NCI-H187 (cell line): ENCODE measurements at places on chromosomes 1 and 21.

DNA sequence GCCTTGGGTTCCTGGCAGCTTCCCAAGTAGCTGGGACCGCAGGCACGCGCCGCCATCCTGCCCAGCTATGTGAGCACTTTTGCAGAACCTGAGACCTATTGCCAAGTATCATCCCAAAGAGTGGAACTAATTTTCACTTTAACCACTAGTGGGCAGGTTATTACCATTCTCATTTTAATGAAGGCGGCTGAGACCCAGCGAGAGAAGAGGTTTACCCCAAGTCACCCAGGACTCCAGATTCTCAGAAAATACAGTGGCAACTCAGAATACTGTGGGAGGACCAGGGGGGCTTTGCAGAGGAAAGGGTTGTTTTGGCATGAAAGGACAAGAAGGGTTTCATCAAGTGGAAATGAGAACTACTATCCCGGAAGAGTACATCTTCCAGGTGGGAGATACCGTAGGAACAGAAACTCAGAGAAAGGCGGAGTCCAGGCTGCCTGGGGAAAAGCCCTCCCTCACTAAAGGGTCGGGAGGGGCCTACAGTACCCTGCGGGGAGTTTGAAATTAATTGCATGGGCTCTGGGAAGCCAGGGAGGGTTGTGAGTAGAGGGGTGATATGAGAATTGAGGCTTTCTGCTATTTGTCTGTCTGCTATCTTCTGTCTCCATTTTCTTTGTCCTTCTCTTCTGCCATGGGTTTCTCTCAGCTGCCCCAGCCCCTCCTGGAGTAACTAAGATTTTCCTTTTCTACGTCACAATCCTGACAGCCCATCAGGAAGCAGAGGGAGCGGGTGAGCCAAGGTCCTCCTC is 7.2 kb upstream of the SEMA4A start:
- DNase-seq, result peak; percentile 82

DNA sequence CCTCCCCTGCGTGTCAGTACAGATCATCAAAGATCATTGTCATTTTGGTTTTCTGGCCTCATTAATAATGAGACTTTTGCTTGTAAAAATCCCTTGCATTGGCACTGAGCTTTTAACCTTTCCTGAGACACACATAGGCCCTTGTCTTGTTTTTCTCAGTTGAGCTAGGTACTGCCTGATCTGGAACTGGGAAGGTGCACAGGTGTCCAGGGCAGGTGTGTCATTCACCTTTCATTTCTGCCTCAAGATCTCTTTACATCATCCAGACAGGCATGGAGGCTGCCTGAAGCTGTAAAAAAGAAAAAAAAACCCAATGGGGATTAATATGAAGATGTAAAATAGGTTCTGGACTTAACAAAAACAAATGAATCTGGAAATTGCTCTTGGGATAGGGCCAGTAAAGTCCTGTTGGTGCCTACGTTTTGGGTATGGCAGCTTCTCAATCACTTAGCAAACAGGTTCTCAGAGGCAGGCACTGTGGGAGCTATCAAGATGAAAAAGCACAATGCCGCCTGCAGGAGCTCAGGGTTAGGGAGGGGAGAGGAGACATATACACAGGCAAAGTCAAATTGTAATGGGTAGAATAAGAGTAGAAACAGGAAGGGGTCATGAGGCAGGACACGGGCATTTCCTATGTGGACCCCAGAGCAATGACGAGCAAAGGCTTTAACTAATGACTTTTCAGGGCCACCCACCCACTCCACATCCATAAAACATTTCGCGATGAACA is 1.0 kb upstream of the KCNC4 start:
- no peak for DNase-seq

GRCh38 chr1:31010086-31010989 is 55.2 kb downstream of the PUM1 start:
- DNase-seq, result no peak

DNA sequence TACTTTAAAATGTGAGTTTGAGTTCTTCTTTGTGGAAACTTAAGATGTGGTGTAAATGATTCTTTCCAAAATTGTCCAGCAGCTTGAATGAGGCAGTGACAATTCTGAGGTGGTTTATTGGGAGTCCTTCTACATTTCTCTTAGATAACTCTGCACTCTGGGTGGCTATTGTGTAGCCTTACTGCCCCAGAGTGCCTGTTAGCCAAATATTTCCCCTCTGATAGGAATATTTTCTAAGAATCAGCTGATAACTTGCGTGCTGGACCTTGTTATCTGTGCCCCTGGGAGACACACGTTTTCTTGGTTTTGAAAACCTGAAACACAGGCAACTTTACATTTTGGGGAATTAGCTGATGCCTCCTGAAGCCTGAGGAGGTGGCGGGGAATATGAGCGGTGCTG is 91.6 kb downstream of the CD247 start:
- DNase-seq, result no peak

DNA sequence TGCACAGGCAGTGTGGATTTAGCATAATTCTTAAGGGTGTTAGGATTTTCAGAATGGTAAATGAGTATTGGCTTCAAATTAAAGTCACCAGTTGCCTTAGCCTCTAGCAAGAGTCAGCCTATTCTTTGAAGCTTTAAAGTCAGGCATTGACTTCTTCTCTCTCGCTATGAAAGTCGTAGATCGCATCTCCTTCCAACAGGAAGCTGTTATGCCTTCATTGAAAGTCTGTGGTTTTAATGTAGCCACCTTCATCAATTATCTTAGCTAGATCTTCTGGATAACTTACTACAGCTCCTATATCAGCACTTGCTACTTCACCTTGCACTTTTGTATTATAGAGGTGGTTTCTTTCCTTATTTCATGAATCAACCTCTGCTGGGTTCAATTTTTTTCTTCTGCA is 320.2 kb downstream of the PTPRC start:
- DNase-seq, result no peak

GRCh38 chr21:36059823-36060158 is 535 bp downstream of the SETD4 start:
- DNase-seq, result no peak

DNA sequence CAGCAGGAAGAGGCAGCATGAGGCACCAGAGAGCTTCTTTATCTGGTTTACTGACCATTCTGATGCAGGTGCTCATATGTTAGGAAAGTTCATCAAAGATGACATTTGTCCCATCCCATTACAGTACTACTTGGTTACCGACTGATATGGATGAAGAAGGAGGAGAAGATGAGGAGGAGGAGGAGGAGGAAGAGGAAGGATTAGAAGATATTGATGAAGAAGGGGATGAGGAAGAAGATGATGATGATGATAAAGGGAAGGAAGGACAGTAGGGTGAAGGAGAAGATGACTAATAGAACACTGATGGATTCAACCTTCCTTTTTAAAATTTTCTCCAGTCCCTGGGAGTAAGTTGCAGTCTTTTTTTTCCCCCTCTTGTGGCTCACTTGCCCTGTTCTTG is 45.1 kb downstream of the ABL2 start:
- no peak for DNase-seq

DNA sequence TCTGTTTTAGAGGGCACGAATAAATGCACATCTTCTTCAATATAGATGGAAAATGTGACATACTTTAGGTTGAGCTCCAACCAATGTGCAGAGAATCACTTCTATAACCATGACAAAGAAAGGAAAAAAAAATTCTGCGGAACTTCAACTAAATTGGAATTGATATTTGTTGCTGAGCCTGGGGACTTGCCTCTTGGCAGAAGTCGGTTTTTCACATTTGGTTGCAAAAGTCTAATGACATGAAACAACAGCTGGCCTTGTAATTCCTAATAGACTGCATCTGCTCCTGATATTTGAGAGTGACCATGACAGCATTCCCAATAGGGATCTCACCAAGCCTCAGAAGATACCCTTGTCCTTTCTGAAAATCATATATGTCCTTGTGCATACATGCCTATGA is 112.8 kb downstream of the PRRX1 start:
- DNase-seq, result no peak

DNA sequence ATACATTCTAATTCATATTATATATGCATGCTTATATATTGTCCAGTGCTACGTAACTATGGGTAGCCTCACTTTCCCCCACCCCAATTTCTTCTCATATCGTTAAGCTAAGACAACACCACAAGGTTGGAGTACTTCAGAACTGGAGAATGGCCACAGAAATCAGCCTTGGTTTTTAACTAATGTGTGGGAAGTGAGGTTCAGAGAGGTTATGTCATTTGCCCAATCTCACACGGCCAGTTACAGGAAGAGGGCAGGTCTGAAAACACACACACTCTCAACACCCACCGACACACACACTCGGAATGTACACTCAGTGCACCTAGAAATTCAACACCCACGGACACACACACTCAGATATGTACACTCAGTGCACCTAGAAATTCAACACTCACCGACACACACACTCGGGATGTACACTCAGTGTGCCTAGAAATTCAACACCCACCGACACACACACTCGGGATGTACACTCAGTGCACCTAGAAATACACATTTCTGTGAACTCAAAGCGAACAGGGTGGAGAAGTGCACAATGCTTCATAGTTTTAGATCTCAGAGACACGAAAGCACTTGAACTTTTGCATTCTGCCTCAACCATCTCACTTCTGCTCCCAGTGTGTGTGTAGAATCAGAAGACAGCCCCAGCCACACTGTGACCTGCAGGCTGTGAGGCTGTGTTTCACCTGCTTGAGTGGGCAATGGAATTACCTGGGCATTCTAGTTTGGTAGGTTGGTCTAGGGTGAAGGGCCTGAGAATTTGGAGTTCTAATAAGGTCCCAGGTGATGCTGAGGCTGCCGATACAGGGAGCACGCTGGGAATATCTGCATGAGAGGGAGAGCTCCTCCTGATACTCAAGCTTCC is 170.4 kb downstream of the CLIC6 start:
- DNase-seq, result no peak

DNA sequence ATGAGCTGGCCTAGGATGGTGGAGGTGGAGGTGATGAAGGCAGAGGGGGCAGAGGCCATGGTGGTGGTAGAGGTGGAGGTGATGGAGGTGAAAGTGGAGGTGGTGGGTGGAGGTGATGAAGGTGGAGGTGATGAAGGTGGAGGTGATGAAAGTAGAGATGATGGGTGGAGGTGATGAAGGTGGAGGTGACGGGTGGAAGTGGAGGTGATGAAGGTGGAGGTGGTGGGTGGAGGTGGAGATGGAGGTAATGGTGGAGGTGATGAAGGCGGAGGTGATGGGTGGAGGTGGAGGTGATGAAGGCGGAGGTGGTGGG is 19.7 kb upstream of the NPHP4 start:
- DNase-seq, result no peak

DNA sequence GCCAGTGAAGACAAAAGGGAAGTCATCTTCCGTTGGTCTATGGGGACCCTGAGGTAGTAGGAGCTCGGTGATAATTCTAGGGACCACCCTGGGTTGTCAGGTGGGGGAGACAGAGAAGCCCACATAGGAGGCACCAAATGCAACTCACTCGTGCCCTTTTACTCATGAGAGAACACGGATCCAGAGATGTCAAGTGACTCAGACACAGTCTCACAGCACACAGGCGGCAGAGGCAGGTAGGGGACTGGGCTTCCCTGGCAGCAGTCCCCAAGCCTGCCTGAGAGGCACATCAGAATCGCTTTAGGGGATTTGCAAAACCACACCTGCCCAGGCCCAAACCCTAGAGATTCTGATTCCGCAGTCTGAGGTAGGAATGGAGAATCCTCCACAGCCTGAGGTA is 31.3 kb upstream of the RUNX3 start:
- no peak for DNase-seq

DNA sequence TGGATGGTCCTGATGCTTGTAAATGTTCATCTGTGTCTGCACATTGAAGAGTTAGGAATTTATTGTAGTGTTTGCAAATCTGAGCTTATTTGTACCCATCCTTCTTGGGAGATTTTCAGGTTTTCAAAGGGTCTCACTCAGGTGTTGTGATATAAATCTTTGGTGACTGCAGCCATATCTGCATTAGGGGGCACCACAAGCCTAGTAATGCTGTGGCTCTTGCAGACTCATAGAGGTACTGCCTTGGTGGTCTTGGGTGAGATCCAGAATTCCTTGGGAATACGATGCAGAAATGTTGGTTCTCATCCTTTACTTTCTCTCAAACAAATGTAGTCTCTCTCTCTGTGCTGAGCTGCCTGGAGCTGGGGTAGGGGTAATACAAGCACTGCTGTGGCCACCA is 405.9 kb downstream of the TTLL7 start:
- no peak for DNase-seq

DNA sequence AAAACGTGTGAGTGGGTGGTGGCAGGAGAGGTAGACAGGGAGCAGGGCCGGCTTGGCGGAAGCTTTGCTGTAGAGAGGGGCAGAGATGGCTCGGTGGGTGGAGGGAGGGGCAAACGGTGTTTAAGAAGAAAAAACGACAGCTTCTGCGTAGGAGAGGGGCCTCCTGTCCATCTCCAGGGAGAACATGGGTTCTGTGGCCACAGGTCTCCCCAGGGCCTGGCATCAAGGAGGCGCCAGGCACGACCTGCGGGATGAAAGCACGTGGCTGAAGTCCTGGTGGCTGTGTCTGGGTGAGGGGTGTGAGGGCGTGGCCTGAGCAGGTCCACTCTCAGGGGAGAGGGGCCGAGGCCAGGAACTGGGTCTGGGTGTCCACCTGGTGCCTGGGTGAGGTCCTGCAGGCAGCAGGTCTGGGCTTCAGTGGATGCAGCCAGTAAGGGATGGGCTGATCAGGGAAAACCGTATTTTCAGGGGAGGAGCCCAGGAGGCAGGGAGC is 940 bp upstream of the PRKCZ start:
- DNase-seq, result no peak

- DNase-seq, result no peak
These were observed 50.0 kb downstream of the YARS1 start for GRCh38 chr1:32767156-32767555.

DNA sequence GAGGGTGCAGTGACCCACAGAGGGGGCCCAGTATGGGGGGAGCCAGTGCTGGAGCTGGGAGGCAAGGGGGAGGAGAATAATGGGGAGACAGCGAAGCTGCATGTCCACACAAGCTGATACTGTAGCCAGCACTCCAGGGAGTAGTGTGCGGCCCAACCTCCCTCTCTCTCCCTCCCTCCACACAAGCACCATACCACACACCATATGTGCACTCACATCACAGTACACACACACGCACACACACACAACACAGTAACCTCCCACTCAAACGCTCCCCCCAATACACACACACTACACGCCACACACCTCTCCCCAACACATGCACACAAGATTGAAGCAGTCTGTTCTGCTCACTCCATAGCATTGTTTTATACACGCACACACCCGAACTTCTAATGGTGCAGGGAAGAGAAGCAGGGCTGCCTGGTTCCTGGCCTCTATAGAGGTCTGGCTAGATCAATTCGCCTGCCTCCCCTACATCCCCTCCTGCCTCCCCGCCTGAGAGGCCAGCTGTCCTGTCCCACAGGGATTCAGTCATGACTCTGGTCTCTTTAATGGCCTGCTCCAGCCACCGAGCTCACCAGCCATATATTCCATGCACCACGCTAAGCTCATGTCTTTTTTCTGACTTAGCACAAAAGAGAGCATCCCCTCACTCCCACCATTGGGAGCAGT is 3.8 kb downstream of the NCDN start:
- no peak for DNase-seq

GRCh38 chr1:242219298-242219901 is 220.5 kb upstream of the MAP1LC3C start:
- no peak for DNase-seq

DNA sequence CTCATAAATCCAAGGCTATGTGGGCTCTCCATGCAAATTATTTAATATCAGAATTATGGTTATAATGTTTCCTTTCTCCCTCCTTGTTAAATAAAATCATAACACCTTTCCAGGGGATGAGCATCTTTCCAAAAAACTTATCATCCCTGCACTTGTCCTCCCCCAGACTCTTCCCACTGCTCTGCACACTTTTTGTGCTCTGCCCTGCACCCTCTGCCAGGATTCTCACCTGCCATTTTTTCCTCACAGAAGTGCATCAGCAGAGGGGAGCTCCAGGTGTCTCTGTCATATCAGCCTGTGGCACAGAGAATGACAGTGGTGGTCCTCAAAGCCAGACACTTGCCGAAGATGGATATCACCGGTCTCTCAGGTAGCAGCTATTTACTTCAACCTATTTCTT is 20.9 kb downstream of the SYT11 start:
- no peak for DNase-seq
